NCI-H226 (cell line): ENCODE measurements at places on chromosomes 4 and X.

DNA sequence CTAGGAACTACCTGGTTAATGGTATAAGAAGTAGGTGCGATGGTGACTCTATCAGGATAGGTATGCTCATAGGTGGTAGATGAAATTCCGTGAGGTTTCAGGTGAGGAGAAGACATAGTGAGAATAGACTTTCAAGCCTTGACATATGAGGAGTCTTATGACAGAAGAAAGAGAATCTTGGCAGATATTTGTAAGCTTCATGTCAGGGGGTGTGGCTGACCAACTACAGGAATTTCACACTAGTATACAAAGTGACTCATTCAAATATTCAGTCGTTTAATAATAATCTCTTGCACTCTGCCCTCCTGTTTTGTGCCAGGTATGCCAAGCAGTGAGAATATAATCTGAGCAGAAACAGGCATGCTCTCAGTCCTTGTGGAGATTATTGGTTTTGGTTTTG is 22.8 kb downstream of the PACRGL start:
- peak; percentile 37 for DNase-seq

GRCh38 chrX:53281321-53281822 is at the start of gene IQSEC2:
IQSEC2 (minus strand) TSS chrX:53281584.
- peak; percentile 73 for DNase-seq

DNA sequence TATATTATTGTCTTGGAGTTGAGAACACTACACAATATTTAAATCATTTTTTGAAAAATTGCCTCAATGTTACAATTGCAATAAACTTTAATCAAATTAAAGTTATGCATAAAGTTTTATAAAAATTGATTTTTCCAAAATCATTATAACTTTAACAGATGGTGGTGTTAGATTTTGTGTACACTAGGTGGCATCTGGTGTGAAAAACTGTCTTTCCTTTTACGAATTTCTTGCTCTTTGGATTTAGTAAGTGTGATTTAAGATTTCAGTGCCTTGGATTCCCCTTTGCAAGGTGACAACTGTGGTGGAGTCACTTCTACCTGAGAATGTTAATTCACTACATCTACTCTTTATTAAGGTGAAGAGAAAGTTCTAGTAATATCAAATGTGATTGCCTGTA is 91.6 kb downstream of the AREG start:
- no peak for DNase-seq

DNA sequence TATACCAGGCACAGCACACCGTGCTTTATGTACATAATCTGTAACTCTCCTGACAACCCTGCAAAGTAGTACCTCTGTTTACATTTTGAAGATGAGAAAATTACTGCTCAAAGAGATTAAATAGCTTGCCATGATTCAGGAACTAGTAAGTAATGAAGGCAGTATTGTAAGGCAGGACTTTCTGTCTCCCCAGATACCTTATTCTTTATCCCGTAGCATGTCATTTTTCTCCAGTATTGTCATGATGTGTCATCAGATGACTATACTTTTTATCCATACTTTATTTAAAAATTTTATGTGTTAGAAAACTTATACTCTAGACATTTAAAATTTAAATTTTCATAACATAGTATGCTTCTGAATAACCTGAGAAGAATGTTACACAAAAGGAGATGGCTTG is 188.3 kb upstream of the NUDT6 start:
- DNase-seq: no peak

DNA sequence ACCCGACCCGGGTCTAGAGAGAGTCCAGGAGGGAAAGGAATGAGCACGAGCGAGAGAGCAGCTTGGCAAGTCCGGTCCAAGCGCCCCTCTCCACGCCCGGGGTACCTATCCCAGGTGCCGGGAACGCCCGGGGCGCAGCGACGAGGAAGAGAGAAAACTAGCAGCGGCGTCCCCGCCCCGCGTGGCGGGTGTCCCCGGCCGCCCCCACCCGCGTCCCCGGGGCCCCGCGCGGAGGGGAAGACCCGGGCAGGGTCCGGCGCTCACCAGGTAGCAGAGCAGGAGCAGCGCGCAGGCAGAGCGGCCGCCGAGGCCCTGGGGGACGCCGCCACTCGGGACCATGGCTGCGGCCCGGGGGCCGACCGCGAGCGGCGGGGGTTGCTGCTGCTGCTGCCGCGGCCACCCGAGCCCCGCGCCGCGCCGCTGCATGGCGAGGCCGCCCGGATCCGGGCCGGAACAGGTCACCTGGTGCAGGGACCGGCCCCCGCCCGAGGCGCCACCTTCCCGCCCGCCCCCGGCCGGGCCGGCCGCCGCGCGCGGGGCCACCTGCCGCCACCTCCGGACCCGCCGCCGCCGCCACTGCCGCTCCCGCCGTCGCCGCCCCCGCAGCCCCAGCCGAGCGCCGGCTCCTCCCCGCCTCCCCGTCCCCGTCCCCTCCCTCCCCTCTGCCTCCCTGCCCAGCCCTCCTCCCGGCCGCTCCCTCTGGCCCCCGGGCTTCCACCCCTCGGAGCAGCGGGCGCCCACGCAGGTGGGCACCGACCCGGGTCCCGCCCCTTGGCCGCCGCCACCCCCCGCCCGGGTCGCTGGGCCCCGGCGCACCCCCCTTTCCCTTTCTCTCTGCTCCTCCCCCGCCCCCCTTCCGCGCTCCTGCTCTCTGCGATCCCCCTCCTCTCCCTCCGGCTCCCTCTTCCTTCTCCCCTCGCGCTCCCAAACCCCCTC is at the start of gene SEL1L3:
Gene SEL1L3 (minus strand): TSS at position 578 of the 936 bp plus-strand sequence. CDS start 152 bp downstream, at position 426.
- no peak for DNase-seq

DNA sequence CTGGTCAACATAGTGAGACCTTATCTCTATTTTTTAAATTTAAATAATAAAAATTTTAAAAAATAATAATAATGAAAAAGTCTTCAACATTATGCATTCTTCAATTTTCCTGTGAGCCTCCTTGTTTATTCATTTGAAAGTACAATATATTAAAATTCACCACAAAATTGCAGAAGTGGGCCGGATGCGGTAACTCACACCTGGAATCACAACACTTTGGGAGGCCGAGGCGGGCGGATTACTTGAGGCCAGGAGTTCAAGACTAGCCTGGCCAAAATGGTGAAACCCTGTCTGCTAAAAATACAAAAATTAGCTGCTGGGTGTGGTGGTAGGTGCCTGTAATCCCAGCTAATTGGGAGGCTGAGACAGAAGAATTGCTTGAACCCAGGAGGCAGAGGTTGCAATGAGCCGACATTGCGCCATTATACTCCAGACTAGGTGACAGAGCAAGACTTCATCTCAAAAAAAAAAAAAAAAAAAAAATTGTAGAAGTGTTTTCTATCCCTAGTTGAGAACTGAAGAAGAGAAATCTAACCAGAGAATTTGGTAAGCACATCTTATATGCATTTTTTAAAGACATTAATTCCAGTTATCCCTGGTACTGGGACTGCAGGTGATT is 56.9 kb downstream of the RBM47 start:
- no peak for DNase-seq

DNA sequence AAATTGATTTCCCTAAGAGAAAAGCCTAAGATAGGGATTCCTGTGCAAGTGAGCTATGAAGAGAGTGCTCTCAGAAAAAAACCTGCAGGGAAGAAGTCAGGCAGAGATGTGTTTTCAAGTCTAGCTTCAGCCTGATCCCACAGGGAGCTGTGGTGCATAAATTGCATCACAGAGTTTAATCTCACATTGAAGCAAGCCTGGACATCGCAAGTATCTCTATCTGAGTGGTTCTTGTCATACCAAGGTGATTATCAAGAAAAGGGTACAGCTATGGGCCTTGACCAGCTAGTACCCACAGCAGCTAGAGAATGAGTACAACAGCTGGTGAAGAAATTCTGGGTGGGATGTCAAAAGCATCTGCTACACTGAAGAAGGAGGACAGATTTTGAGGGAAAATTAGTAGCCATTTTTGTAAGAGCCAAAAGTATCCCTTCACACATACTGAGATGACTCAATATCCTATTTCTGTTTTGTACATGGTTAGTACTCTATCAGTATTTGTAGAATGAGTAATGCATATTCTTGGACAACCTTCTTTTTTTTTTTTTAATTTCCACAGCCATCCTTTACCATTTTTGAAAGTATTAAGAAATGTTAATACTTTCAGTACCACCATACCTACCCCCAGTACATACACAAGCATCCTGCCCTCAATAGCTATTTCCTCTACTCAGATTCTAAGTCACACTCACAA is 708.9 kb downstream of the IL1RAPL1 start:
- DNase-seq: no peak

- no peak for DNase-seq
Measured at GRCh38 chr4:26307037-26307800, 13.6 kb upstream of the RBPJ start.

DNA sequence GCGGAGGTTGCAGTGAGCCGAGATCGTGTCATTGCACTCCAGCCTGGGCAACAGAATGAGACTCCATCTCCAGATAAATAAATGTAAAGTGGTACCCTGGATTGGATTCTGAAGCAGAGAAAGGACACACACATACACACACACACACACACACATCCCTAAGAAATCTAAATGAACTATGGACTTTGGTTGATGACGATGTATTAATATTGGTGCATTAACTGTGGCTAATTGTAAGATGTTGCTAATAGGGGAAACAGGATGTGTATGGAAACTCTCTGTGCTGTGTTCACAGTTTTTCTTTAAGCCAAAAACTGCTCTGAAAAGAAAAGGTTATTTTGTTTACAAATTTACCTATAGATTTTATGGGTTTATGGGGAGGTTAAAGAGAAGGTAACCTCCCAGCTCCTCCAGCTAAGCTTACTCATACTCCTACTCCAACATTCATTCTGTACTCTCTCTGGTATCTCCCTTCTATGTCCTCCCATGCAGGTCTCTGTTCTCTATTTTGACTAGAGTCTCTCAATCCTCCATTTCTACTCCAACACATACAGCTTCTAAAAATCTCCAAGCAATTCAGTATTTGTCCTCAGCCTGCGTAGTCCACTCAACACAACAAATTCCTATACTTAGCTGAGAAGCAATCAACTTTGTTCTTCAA is 46.5 kb upstream of the RELL1 start:
- DNase-seq: no peak

DNA sequence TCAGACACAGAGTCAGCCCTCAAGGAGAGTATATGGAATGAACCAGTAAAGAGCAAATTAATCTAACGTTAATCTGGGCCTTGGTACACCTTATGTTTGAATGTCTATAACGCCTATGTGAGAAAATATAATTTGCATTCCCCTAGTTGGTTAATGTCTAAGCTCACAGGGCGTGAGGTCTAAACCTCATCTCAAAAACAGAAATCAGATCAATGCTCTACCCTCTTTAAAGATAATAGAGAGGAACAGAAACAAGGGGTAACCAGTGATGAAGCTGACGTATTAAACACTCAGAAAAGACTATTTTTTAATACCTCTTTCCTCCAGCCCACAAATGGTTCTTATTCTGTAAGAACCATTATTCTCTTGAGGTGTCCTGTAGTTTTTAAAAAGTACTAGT is 369.2 kb upstream of the NOCT start:
- no peak for DNase-seq

DNA sequence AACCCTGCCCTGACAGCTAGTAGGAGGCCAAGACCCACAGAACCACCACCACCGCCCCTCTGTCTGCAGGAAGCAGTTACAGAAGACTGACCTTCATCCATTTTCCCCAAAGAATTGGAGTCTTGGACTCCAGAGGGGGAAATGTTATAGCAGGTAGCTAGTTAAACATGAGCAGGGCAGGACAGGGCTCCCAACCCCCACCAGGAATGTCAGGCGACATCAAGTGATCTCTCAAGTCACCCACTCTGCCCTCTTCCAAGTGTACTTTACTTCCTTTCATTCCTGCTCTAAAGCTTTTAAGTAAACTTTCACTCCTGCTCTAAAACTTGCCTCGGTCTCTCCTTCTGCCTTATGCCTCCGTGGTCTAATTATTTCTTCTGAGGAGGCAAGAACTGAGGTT is 17.1 kb upstream of the AADAT start:
- DNase-seq: no peak

DNA sequence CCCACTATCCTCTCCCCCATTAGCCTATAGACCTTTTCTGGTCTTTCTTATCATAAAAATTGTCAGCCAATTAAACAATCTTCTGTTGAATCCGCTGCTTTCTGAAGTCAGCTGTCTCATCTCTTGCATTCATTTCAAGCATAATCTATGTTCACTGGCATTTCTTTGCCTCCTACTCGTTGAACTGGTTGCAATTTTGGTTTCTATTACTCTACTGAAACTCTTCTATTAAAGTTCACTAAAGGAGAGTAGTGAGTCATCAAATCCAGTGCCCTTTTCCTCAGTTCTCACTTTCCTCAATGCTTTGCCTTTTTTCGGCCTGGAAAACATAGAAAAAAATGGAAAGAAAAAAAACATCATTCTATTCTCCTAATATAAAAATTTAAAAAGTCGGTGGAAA is 23.9 kb upstream of the CXCL13 start:
- DNase-seq: peak; percentile 16

GRCh38 chr4:132646186-132646585 is 502.9 kb upstream of the PCDH10 start:
- DNase-seq: no peak

DNA sequence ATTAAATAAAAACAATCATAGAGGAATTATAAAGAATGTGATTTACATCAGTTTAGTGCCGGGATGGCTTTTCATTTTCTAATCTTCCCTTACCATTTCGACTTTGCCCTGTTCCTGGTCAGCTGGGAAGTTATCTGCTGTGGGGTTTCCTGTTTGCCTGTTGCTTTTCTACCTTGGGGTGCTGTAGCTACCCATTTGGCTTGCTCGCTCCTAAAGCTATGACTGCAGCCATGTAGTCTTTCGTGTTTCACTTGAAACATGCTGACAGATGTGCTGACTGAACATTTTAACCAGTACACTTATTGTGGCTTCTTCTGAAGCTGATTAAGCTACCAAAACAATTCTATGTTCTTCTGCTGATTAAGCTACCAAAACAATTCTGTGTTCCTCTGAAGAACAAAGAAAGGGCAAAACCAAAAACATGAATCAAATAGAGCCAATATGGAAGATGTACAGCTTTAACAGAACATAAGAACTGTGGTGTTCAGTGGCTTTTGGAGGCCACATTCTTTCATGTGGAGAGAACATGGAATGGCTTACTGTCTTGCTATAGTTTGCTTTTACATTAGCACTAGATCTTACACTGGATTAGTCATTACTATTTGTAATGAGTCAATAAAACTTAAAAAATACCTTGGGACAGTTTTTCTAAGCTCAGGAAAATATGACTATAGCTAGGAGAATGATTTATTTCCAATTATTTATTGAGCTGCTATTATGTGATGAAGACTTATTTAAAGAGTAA is 440.4 kb downstream of the SPRY1 start:
- no peak for DNase-seq
